Activated CD4-positive, alpha-beta T cell treated with anti-CD3 and anti-CD28 coated beads, Interleukin-2, amount 50 U/mL, for 16 hours (primary cell): ENCODE measurements at places on chromosomes 6 and 20.

DNA sequence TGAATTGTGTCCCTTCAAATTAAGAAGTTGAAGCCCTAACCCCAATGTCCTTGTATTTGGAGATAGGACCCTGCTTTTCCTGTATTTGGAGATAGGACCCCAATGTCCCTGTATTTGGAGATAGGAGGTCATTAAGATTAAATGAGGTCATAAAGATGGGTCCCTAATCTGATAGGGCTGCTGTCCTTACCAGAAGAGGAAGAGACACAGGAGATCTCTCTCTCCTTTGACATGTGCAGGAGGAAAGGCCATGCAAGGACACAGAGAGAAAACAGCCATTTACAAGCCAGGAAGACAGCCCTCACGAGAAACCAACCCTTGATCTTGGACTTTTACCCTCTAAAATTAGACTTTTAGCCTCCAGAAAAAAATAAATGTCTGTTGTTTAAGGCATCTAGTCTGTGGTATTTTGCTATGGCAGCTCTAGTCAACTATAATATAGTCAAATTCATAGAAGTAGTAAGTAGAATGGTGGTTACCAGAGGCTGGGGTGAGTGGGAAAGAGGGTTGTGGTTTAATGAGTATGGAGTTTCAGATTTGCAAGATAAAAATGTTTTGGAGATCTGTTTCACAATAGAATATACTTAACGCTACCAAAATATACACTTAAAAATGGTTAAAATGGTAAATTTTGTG is 59.3 kb downstream of the UBE3D start:
- no peak for DNase-seq

DNA sequence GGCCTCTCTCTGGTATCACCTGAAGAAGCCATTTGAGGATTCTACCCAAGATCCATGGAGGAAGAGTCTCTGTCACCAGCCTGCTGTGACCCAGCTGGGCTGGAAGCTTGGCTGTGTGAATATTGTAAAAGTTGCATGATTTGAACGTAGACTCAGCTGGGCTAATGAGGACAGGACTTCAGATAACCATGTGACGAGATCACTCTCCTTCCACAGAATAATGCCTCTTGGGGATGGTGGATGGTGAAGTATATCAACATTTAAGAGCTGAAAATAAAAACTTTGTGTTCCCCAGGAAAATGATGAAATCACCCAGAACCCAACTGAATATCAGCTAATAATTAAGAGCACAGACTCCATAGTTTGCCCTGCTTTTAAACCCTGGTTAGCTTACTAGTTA is 427.9 kb downstream of the CD83 start:
- DNase-seq, result no peak

DNA sequence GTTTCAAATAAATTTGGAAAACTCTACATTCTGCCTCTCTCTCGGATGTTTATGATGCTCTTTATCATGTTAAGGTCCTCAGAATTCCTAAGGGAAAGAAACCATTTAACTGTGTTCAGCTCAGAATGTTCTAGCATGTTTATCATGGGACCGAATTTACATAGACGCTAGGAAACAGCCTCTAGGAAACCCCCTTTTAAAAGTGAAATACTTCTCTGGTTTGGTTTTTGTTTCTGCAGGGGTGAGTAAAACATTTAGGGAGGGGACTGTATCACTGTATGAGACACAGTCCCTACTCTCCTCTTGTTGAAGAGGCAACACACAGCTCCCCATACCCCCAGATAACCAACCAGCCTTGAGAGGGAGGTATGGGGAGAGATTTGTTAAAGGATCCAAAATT is 267.6 kb upstream of the SUPT3H start:
- peak; percentile 28 for DNase-seq

- no peak for DNase-seq
These were observed 809 bp upstream of the NOL7 start for GRCh38 chr6:13614126-13614925.

DNA sequence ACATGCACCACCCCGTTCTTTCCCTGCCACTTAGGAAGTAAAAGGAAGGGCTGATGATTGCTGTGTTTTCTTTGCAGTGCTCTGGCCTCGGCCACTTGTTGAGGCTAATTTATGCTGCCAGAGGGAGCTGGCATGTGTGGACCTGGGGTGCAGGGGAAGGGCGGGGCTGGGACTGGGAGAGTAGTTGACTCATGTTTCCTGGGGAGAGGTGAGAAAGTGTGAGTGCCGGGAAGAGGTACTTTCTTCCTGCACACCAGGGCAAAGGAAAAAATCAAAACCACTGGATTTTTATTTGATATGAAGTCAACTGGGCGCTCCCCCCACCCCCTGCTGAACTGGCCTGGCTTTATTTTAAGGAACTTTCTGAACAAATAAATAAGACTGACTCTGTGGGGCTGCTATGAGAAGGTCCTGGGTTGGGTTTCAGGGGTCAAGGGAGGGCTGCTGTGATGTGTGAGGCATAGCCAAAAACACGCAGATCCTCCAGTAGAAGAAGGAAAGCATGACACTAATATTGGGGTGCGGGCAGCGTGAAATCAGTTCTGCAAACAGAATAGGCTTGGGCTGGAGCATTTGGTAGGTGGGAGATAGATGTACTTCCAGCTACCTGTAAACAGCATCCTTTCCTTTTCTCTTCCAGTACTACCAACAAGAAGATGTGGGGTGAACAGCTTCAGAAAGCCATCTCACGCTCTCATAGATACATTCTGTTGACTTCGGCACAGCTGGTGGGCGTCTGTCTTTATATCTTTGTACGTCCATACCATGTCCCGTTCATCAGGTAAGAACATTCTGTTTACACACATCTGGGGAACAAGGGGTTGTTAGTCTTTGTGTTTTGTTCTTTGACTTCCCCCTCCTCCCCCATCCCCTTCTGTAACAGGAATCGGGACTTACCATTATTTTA is 87.5 kb downstream of the SYNJ2 start:
- peak; percentile 58 for DNase-seq

DNA sequence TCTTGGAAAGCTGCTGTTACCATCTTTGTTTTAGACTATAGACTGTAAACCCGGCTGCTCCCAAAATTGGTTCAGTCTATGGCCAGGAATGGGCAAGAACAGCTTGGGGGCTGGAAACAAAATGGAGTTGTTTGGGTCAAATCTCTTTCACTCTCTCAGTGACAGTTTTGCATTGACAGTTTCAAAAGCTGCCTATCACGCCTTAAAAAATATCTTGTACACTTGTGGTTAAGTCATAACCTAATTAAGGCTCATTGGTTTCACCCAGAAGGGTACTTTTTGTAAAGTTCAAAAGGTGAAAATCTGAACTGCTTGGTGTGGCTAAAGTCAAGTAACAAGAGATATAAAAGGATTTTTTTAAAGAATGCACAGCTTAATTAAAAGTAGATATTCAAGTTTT is 76.1 kb upstream of the PRL start:
- no peak for DNase-seq

DNA sequence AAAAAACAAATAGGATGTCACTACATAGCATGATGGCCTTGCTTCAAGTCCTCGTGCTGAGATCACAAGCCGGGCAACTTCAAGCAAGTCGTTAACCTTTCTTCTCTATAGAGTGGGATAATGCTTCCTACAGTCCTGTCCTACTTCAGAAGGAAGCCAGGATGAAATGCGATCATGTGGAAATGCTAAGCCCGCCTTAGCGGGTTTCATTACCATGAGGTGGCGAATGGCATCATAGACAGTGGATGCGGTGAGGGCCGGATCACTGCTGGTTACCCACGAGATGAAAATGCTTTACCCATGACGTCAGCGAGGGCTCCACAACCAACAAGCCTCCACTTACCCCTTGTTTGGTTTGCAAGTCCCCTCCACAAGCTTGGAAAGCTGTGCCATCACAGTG is 206.4 kb downstream of the TBXT start:
- no peak for DNase-seq

- DNase-seq, result no peak
These were observed 49.8 kb upstream of the ERVFRD-1 start for GRCh38 chr6:11161031-11161956.

DNA sequence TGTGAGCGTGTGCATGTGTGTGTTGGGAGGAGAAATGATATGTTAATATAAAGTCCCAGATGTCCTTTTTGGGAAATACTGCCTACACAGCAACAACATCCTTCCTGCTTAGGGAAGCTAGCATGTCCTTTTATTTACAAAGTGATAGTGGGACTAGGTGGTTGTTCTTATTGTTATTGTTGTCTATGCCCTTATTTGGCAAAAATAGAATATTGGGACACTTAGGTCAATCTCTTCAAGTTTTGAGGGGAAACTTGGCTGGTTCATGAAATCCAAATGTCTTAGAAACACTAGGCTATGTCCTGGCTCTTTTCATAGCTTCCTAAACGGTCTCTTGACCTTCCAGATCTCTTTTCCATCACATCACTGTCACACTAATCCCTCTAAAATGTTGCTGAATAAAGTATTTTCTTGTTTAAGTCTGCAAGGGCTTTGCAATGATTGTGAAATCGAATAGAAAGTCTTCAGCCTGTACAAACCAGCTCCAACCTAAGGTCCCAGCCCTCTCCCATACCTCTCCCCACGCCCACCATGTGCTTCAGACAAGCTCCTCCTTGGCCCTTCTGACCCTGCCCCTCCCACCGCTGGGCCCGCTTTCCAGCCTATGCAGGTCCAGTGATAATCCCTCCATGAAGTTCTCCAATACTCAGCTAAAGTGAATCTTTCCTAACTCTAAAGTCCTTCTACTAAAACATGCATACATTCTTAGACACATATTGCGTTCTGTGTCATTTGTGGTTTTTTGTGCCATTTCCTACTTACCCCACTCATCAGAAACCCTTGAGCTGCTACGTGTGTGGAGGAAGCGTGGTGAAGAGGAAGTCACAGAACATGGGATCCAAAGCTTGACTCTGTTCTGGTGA is 205.1 kb downstream of the LY86 start:
- DNase-seq, result peak; percentile 63

DNA sequence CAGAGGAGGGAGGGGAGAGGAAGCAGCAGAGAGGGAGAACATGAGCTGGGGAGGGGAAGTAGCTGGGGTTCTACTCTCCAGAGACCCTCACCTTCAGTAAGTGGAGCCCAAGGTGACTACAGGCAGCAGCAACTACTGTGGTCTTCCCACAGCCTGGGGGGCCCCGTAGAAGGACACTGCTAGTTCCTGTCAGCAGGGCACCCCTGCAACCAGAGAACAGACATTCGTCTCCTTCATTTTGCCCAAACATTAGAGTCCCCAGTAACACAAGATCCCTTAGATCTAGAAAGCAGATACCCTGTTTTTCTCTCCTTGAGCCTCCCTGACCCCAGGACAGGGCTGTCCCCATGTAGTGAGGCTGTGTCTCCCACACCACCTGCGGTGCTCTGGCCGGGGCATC is 8.2 kb downstream of the GNMT start:
- no peak for DNase-seq

DNA sequence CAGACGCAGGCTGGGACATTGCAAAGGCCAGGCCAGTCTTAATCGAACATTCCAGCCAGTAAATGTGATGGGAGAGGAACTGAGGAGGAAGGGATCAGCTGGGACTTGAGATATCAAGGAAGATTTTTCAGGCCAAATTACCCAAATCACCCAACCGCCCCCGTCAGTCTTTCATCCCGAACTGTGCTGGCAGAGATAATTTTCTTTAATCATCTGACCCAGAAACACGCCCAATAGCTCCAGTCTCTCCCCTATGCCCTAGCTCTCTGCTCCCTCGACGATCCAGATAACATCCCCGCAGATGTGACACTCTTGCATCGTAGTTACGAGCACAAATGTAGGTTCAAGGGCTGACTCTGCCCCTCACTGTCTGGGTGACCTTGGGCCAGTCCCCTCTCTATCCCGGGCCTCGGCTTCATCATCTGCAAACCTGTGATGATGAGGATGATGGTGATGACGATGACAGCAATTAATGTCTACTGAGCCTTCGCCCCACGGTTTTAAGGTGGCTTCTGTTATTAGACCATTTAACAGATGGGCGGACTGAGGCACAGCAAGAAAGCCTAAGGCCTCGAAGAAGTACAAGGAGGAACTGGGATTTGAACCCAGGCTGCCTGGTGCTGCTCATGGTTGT is 118.6 kb downstream of the PREX1 start:
- DNase-seq, result no peak

DNA sequence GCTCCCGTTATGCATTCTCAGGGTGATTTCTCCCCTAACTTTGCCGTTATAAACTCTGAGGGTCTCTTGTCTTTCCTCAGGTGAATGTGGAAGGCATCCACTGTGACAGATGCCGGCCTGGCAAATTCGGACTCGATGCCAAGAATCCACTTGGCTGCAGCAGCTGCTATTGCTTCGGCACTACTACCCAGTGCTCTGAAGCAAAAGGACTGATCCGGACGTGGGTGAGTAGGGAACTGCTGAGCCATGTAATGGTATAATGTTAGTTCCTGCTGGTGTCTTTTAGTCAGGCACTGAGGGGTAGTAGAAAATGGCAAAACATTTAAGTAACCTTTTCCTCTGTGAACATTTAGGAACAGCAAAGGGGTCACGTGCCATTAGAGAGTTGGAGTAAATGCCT is 395.4 kb downstream of the ARHGAP18 start:
- DNase-seq, result no peak

- peak; percentile 29 for DNase-seq
These were observed 51.5 kb downstream of the SLC23A2 start for GRCh38 chr20:4949833-4950178.

- peak; percentile 33 for DNase-seq
These were observed 82.7 kb upstream of the TOP1 start for GRCh38 chr20:40945754-40946450.

DNA sequence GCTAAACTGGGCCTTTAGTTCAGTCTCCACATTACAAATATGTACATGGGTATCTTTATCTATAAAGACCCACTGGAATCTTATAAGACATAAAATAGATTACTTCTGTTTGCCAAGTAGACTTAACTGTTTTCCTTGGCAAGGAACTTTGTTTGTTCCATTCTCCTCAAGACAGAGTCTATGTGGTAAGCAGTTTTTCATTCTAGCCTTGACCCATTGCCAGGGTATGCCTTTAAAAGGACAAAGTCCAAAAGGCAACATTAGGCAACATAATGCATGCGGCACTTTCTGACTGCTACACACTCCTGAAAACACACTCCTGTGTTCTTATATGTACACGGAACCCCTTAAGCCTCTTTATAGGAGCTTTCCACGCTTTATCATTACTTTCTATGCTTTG is 20.4 kb downstream of the VNN1 start:
- DNase-seq, result no peak

DNA sequence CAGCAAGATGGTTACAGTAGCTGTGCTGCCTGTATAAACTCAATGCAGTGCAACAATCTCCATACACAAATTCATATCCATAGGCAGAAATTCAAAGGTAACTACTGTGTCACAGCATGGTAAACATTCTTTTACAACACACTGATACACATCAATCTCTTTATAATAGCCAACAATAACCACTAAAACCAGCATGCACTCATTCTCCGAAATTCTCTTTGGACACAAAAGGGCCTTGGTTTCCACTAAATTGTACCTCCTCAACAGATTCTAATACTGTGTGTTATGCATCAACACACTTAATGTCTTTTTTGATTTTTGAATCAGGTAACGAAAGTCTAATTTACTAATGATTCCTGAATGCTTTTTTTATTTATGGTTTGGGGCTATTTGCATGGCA is 1323.7 kb downstream of the GRIK2 start:
- no peak for DNase-seq

DNA sequence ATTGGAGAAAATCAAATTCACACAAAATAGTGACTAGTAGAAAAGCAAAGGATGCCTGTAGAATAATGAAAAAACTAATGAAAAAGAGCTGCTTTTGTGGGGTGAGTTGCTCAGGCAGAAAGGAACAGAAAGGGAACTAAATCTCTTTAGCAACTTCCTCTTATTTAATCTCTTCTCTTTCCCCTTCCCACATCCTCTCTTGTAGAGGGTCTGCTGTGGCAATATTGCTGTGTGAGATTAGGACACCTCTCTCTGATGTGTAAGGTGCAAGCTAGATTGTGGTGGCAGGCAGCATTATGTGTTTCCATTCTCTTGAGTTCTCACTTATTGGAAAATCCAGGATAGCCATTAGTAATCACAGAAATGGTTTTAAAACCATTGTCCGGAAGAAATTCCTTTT is 49.7 kb downstream of the SYNE1 start:
- no peak for DNase-seq
